Nephron progenitor cell (in vitro differentiated cells): ENCODE measurements at places on chromosomes 4 and X.

DNA sequence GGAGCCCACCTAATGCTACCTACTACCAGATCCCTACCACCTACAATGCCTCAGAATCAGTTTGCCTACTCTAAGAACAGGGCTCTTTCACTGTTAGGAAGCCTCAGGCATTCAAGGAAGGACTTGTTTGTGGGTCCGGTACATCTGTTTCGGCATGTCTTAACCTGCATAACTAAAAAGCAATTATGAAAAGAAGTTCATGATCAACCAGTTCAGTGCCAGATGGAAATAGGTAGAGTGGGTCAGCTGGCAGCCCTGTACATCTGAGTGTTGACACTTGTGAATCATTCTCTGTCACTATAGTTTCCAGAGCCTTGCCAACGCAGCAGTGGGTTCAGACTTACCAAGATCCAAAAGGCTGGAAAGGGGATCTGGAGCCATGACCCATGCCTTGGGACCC, 3.3 kb downstream of the TMEM185A start:
- no peak for DNase-seq

DNA sequence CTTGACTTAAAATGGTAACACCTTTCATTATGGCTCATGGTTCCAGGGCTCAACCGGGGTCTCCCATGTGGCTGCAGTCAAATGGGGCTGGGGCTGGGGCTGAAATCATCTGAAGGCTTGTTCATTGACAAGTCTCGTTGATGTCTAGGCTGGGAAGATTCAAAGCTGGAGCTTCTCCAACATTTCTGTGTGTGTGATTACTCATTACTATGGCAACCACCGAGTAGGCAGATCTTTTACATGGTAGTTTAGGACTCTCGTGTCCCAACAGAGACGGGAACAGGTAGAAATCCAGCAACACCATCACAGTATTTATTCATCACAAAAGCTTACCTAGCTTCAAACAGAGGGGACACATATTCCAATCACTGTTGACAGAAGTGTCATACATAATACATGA, 7.8 kb downstream of the YTHDC1 start:
- no peak for DNase-seq

DNA sequence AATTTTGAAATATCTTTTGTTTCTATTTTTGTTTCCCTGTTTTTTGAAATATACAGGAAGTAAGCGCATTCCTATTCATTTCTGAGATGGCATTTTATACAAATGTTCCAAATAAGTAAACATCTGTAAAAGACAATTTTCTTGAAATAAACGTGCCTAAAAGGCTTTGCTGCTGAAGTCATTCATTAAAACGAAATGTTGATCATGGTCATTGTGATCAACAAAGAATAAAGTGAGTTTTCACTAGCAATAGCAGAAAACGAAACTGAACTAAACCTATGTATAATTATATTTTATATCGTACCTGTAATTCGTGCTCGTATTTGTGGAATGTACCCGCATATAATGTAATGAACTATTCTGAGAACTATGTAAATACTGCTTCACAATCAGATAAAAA, 221.2 kb downstream of the MGST2 start:
- no peak for DNase-seq

GRCh38 chrX:20224814-20225487, 41.8 kb downstream of the RPS6KA3 start:
- no peak for DNase-seq

DNA sequence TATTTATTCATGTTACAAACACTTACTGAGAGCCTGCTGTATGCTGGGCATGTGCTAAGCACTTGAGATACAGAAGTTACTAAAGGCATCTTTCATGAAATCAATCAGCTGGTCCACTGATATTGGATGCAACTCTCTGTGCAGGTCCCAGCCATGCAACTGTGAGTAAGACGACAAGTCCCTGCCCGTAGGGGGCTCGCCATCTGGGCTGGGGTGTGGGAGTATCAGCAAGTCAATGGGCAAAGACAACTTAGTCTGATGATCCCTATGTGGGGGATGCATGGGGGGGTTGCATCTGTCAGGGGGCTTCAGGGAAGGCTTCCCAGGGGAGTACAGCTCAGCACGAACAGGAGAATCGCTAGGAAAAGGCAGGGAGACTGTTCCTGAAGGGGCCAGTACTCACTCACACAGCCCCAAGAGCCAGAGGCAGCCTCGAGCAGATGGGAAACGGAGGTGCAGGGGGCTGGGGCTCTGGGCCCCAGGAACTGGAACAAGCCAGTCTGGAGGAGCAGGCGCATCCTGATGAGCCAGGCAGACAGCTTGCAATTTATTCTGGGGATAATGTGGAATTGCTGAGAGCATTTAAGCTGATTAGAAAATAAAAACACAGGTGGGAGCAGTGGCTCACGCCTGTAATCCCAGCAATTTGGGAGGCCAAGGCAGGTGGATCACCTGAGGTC, 40.2 kb downstream of the CRMP1 start:
- DNase-seq: no peak

DNA sequence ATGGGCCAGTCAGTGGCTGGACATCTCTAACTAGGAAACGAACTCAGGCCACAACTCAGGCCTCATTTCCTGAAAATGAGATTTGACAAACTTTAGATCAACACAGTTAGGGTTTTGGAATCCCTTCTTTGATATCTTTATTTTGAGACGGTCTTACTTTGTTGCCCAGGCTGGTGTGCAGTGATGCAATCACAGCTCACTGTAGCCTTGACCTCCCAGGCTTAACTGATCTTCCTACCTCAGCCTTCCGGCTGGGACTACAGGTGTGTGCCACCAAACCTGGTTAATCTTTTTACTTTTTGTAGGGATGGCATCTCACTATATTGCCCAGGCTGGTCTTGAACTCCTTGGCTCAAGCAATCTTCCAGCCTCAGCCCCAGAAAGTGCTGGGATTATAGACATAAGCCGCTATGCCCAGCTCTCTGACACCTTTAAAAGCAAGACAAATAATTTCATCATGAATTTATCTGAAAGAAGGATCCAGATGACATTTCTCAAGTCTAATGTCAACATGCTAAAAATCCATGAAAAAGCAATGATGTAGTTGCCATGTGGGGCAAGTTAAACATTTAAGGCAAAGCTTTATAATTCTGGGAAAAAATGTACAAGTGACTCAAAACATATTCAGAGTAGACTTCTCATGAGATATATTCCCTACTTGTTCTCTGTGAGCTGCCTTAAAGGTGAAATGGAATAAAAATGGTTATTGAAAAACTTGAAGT, 89.1 kb upstream of the CBR4 start:
- no peak for DNase-seq

DNA sequence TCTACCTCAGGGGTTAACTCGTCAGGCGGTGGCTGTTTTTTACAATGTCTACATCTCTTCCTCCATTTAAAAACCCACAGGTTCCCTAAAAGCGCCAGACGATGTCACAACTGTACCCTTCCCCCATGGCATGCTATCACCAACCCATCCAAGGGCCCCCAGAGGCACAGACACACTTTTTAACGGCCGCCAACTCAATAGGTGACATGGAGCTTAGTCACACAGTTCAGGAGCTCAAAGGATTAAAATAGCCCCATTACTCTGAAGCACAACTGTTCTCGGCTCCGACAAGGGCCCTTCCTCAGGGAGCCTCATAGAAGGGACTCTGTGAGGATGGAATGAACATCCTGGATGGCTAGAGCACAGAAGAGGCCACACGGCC, 12.4 kb downstream of the SH3KBP1 start:
- no peak for DNase-seq

- no peak for DNase-seq
Measured at GRCh38 chr4:82667761-82668480, 106.1 kb upstream of the TMEM150C start.

- no peak for DNase-seq
Measured at GRCh38 chr4:185859111-185859510, 47.1 kb upstream of the SORBS2 start.

DNA sequence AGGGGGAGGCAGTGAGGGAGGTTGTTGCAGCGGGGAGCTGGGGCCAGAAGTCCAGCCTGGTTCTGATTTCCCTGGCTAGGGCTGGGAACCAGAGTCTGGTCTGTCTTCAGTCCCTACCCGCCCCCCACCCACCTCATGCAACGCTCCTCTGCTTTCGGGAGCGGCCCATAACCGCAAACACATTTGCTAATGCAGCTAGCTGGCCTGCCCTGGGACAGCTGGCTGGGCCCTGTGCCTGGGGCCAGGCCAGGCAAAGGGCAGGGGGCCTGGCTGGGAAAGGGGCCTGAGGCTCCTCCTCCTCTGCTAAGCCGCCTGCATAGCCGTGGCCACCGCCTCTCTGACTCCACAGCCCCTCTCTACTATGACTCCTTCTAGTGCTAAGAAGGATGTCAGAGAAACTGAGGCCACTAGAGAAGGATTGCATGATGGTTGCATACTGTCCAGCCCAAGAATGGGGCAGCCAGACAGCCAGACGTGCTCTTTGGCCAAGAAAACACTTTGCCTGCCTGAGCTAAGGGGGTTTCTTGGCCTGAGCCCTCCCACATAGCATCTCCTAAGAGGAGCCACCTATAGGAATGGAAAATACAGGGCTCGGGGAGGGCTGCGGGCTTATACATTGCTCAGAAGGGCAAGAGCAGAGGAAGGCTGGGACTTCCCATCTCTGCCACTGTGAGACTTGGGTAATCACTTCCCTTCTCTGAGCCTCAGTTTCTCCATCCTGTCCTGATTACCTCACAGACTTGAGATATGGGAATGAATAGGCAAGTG, 76.9 kb downstream of the PJA1 start:
- peak; percentile 37 for DNase-seq

GRCh38 chr4:158410272-158410671, 111.4 kb upstream of the RXFP1 start:
- no peak for DNase-seq

DNA sequence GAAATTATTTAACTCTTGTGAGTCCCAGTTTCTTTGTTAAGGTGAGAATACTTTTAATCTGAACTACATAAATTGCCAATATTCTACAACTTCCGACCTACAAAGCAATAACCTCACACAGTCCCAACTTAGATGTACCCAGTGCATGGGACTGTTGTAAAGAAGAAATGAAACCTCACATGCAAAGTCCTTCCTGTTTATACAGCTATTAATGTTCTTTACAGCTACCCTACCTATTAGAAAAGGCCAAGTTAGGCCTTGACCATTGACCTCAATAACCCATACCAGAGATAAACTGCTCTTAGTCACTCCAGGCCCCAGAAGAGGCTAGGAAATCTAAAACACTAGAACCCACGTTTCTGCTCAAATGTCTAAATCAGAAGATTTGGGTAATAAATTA, 920.1 kb upstream of the TENM3 start:
- DNase-seq: no peak

DNA sequence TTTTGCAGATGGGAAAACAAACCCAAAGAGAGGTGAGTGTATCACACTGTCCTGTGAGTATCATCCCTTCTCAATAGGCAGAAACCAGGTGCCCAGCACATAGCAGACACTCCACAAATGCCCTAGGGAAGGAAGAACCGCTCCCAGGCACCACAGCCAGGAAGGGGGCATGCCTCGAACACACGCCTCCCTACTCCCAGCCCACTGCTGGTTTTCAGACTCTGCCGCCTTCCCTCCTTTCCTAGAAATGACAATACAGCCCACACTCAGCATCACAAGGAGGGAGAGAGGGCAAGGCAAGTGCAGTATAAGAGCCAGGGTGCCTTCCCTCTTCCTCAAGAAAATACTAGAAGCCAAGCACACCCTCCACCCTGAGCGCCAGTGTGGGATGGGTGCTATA, 16.2 kb downstream of the JAKMIP1 start:
- no peak for DNase-seq

- no peak for DNase-seq
Measured at GRCh38 chr4:43718369-43718768, 730.2 kb downstream of the KCTD8 start.
